ENCODE measurements at places on chromosomes 12 and 14.

- no peak for DNase-seq
Measured at GRCh38 chr12:124516850-124517249, 50.6 kb downstream of the NCOR2 start.

DNA sequence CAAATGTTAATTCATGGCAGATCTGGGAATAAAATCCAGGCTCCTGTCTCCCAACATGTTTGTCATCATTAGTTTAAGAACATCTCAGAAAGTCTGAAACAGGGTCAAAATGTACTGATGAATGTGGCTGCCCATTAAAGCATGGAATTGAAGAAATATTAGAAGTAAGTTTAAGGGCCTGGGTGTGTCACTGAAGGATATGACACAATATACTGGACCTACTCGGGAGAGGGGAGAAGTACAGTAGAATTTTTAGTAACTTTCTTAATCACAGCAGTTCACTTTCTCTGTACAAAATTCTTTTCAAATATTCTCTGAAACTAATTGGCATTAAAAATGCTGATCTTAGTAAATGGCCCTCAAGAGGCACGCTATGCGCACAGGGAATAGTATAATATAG is 185.5 kb downstream of the ETV6 start:
- DNase-seq: no peak

- DNase-seq: no peak
Measured at GRCh38 chr12:92108651-92109050, 37.0 kb downstream of the BTG1 start.

GRCh38 chr14:102568115-102568614 is 24.3 kb upstream of the RCOR1 start:
- no peak for DNase-seq

DNA sequence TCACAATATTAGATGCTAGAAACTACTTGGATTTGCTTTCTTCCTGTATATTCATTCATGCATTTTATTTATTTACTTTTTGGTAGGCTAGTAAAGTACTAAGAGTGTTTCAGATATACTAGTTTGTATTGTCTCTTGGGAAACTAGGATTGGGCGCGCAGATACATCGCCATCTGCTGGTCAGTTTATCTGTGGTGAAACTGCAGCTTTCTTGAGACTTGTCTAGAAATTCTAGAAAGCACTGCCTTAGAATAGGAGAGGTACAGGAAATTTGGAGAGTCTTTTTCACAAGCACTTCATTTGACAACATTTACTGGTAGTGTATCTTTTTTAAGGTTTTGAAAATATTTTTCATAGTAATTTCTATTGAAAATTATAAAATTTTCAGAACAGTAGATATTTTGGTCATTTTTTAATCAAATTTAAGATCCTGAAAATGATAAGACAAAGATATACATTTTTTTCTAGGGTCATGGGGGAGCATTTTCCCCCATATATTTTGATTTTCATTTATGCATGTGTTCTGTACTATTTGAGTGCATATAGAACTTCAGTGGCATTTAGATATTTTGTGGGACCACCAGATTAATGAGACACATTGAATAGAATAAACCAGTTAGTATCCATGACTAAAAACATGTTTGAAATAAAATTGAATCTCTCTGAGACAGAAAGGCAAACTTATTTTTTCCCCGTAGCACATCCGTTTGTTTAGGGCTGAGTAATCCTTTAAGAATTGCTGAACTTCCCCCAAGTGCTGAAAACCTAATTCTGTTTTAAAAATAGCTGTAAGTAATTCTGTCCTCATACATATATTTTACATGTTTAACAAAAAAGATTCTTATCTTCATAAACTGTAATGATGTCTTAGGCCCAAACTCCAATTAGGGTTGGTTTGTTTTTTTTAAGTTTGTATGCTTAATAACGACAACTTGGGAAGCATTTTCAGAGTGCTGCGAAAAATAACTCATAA is 44.5 kb downstream of the SLC38A6 start:
- peak; percentile 25 for DNase-seq

GRCh38 chr12:91418221-91419090 is 235.8 kb upstream of the DCN start:
- DNase-seq: no peak

DNA sequence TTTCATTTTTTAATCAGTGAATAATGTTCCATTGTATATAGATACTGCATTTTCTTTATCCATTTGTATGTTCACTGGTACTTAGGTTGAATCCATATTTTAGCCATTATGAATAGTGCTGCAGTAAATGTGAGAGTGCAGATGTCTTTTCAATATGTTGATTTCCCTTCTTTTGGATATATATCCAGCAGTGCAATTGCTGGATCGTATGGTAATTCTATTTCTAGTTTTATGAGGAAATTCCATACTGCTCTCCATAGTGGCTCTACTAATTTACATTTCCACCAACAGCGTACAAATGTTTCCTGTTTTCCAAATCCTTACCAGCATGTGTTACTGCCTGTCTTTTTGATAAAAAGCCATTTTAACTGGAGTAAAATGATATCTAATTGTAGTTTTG is 288.5 kb upstream of the GARIN2 start:
- DNase-seq: no peak

- no peak for DNase-seq
Measured at GRCh38 chr14:36508418-36509068, 11.5 kb downstream of the NKX2-1 start.

DNA sequence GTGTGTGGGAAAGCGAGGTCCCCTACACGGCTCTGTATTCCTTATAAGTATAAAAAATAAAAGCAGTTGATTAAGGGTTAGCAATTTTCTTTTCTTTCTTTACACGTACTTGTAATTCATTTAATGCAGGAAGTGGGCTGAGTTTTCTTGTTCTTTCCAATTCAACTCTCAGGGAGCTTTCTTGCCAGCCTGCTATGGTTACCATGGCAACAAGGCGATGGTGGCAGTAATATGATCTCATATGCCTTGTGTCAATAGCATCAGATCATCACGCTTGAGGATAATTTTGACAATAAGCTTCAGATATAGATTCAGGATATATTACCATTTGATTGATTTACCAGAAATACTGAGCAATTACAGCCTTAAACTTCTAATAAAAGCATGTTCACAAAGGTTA is 466.5 kb downstream of the APAF1 start:
- DNase-seq: no peak

- DNase-seq: no peak
Measured at GRCh38 chr14:92254786-92255185, 68.2 kb upstream of the SLC24A4 start.

DNA sequence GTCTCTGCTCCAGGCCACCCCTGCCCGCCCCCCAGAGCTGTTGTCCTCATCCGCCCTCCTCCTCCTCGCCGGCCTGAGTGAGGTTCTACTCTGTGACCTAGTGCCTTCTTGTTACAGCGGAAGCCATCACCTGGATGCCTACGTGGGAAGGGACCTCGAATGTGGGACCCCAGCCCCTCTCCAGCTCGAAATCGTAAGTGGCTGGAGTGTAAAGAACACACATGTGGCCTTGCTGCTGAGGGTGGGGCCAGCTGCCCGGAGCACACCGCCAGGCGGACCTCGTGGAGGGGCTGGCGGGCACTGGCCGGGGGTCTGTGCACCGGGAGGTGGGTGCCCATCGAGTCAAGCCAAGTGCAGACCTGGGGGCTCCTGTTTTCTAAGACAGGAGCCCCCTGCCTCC is 19.4 kb downstream of the MEG3 start:
- DNase-seq: no peak

DNA sequence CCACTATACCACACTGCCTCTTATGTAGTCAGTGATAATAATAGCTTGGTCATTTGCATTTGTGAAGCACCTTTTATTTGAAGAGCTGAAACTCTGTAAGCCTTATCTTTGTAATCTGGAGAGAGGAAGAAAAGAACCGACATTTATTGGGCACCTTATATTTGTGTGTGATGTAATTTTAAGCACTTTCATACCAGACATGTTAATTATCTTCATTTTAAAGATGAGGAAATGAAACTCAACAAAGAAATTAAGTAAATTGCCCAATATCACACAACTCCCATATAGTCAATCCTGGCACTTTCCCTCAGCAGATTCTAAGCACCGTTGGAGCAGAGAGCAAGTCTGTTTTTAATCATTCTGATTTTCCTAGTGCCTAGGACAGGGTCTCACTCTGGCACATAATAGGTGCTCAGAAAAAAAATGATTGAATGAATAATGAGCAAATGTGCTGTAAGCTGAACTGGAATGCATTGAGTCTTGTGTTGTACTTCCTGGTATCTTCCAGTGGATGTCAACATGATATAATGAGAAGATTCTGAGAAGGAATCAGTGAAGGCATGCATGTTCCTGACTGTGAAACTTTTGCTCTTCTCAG is 418.9 kb downstream of the ZFP36L1 start:
- no peak for DNase-seq

GRCh38 chr14:46034305-46034704 is 617.3 kb downstream of the RPL10L start:
- DNase-seq: no peak

GRCh38 chr12:51591016-51591901 is at the start of gene SCN8A:
TSS of gene SCN8A (plus strand) at chr12:51591233. CDS start at chr12:51662818, 71,585 bp downstream.
- DNase-seq: no peak

DNA sequence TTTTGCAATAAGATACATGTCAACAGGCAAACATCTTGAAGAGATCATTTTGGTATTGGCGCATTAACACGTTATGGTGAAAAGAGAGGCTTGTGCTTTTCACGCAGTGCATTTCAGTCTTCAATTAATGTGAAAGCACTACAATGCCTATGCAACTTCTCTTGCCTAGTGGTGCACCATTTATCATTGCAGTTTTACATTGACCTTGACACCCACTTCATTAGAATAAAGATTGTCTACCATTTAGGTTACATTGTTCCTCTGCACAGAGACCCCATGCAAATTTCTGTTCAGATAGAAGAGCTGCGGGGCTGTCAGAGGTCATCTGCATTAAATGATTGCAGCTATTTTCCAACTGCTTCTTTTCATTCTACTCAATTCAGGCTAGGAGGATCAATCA is 212.2 kb upstream of the NPAS3 start:
- no peak for DNase-seq

DNA sequence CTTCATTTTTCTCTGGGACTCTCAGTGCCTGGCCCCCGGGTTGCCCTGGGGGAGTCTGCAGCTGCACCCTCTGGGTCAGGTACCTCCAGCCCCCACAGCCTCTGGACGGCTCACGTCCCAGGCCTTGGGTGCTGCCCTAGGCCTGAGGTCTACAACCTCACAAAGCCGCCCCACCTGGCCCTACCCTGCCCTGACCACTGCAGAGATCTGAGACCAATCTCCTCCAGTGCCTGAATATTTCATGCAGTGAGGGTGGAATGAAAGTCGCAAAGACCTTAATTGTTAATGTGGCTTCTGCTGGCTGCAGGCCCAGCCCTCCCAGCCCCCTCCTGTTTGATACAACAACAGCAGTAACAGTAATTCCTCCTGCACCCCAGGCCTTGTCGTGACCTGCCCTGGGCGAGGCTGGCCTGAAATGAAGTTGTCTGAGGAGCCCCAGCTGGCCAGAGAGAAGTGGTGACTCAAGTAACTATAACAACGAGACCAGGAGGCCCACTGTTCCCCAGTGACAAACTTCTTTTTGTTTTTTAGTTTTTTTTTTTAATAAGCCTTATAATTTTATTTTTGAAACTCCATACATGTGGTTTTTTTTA is 8.8 kb upstream of the CCDC85C start:
- DNase-seq: no peak

DNA sequence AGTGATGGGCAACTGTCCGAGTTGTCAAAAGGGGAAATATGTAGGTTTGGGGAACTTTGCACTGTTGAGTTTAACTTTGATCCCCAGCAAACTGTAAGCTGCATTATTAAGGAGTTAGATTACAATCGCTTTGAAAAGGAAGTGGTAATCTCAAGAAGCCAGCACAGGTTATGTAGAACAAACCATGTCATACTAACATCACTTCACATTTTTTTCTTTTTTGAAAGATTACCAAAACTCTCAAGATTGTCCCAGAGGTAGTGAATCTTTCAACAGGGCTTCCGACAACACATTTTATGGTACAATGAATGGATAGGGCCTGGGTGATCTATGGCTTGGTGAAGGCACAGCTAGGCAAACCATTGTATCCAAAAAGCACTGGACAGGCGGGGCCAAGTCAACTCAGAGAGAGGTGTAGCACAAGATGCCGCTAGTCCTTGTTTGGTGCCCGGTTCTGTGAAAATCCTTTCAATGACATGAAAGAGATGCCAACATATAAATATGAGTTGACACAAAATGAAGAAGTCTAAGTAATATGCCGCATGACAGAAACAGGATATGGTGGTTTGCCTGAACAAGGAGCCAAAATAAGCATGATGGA is 24.3 kb upstream of the PARP11 start:
- DNase-seq: no peak

DNA sequence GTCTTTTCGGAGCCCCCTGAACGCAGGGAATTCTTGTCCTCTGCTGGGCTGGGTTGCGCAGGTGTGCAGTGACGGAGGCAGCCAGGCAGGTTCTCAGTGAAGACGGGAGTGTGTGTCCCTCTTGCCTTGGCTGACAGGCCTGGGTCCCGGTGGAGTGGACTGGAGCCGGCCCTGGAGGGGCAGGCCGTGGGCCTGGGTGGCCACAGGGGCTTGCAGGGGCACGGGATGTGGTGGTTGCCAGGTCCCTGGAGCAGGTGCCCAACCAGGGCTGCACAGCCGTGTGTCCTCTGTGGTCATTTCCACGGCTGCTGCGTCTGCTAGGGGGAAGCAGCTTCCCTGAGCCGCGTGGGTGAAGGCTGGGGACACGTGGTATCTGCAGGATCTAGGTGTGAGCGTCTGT is 79.8 kb downstream of the ADGRD1 start:
- DNase-seq: no peak

- DNase-seq: no peak
Measured at GRCh38 chr14:22471545-22472121, 117.4 kb downstream of the DAD1 start.

DNA sequence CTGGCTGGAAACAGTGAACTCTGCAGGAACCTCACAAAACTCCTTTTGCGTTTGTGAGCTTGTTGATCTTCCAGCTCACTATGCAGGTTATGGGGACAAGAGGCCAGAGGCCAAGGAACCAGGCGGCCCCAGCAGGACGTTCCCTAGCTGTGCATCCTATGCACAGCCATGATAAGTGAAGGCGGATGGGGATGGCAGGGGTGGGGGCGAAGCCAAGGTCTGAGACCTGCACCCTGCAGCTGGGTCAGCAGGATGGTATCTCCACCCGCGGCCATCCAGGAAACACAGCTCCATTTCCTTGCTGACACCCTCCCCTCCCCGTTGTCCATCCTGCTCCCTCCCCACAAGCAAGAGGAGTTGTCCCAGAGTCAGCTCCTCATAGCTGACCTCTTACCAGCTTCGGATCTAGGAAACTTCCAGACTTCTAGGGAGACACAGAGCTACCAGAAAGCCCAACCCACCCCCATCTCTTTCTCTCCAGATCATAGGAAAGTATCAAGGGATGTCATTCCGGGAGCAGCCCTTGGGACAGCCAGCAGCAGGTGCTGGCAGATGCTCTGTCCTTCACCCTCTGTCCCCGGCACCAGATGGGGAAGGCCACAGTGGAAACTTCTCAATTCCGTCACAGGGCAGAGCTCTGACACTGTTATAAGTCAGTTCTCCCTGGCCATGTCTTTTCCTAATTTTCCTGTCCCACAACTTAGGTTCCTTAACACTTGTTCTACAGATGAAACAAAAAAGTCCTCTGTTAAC is 9.4 kb downstream of the ZBTB39 start:
- DNase-seq: no peak

Measured in omental fat pad (tissue), 4 donors.